NCI-H345 (cell line): ENCODE measurements at places on chromosomes 6 and 20.

DNA sequence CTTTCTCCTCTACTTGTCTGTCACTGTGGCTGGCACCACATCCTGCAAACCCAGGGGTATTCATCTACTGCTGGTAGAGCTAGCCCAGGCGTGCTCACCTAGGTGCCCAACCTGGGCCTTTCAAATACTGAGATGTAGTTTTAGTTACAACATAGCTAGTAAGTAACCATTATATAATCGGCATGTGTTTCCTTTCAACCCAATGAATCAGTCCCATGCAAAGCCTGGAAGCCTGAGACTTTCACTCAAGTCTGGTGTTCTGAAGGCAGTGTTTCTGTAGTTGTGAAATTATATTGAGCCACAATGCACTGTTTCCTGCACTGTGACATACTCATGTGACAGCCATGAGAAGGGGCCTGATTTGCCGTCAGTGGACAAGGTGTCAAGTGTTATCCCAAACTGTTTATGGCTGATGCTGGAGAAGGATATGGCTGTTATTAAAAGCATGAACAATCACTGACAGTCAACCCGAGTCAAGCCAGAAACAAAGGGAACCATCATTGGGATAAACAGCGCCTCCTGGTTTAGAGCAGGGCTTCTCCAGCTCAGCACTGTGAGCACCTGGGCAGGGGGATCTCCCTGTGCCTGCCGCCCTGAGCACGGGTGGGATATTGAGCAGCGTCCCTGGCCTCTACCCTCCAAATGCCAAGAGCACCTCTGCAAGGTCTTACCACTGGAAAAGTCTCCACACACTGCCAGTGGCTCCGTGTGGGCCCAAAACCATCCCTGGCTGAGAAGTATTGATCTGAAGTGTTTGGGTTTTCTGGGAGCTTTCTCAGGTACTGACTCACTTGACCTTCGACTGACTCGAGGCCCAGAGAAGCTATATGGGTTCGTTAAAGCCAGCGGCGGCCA lies 1.6 kb downstream of the PSMA7 start:
- DNase-seq, result peak; percentile 24

DNA sequence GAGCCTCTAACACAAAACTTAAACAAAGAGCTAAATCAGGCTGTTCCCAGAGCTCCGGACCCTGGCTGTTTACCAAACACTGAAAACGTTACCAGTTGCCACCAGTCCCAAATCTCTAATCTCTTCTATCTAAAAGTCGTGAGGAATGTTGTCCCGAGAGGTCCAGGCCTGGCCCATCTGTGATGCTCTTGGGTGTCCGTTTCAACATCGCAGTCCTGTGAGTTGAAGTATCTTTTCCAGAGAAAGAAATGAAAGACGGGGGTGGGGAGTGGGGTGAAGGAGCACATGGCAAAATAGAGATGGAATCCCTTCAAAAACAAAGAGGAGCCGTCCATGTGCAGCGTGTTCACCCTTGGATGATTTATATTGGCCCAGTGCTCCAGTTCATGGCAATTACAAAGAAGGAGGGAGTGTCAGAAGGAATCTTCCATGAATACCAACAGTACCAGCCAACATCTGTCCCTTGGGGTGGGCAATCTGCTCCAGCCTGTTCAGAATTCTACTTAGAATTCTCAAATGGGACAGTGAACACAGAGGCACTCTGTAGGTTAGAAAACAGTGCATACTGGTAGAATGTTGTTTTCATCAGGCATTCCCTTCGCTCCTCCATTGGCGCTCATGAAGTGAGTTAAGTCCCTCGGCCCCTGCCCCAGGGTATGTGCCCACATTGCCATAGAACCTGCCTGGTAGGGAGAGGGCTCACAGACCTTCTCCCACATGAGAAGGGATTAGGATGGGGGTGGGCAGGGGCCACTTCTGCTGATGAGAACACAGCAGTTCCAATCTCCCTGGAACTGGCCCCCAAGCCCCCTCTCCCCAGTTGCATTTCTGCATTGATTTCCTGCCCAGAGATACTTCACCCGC lies 112.1 kb downstream of the LY86 start:
- DNase-seq, result no peak

GRCh38 chr6:15079288-15079817 lies 166.5 kb upstream of the JARID2 start:
- no peak for DNase-seq

DNA sequence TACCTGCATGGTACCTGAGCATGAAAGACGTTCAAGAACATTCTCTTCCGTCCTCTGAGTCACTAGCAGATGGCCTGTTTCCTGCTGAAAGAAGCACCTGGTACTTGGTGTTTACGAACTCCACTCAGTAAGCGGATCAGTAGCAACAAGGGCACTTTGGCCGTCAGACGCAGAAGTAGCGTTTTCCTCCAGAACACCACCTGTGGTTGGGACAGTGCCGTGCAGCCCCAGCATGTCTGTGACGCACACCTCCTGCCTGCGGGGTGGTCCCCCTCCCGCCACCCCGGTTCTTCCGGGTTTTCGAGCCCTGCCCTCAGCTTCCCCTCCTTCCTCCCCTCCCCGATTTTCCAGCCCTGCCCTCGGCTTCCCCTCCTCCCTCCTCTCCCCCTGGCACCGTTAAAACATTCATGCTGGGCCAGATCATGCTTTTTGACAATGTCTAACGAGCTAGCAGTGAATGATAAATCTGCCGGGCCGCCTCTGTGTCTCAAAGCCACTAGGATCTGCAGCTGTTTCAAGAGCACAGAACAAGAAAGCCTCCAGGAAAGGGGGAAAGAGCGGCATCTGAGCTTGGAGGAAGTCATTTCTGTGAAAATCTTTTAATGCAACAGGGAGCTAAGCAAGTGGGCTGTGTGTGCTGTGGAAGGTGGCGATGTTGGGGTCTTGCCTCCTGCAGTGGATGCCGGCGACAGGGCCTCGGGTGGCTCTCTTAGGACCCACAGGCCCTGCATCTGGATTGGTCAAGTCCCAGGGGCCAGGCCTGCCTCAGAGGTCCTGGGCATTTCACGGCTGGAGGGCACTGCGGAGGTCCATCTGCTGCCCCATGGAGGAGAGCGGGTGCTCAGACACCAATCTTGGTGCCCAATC lies 207.9 kb downstream of the ERMARD start:
- peak; percentile 91 for DNase-seq

GRCh38 chr6:140490081-140490480 lies 1115.6 kb upstream of the CITED2 start:
- no peak for DNase-seq

- DNase-seq, result no peak
These were observed 370.0 kb upstream of the SPTLC3 start for GRCh38 chr20:12638633-12639312.

- no peak for DNase-seq
These were observed 8.8 kb downstream of the GNL1 start for GRCh38 chr6:30547454-30547853.

- DNase-seq, result no peak
These were observed 51.2 kb downstream of the ISM1 start for GRCh38 chr20:13271977-13272975.

DNA sequence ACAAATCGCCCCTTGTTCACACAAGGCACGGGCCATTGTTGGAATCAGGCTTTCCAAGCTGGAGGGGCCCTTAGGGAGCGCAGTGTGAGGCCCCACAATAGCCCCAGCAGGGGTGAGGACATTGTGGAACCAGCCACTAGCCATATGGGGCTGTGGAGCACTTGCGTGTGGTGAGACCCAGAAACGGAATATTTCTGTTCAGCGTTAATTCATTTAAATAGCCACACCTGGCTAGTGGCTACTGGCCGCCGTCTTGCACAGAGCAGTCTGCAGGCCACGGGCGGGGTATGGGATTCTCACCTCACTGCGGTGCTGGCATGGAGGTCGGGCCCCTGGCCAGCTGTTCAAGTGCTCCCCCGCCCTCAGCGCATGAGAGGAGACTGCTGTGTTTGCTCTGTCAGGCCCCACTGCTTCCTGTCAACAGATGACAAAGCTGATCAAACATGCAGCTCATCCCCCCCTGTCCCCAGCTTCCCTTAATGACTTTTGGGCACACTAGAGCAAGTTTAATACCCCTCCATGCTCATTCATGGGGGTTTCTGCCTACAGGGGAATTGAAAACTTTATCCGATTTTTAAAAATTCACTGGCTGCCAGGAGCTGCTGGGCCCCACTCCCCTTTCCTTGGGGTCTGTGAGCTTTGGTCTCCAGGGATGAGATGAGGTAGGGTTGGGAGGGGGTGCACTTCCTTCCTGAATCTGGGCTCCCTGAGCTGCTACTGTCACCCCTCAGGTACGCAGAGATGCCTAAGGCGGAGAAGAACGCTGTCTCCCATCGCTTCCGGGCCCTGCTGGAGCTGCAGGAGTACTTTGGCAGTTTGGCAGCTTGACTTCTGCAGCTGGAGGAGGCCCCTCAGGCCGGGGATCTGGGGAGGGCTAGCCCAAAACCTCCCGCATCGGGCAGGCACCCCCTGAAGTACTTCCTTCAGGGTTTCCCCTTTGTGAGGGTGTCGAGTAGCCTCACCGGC lies 13.6 kb downstream of the ITPA start:
- DNase-seq, result peak; percentile 99

DNA sequence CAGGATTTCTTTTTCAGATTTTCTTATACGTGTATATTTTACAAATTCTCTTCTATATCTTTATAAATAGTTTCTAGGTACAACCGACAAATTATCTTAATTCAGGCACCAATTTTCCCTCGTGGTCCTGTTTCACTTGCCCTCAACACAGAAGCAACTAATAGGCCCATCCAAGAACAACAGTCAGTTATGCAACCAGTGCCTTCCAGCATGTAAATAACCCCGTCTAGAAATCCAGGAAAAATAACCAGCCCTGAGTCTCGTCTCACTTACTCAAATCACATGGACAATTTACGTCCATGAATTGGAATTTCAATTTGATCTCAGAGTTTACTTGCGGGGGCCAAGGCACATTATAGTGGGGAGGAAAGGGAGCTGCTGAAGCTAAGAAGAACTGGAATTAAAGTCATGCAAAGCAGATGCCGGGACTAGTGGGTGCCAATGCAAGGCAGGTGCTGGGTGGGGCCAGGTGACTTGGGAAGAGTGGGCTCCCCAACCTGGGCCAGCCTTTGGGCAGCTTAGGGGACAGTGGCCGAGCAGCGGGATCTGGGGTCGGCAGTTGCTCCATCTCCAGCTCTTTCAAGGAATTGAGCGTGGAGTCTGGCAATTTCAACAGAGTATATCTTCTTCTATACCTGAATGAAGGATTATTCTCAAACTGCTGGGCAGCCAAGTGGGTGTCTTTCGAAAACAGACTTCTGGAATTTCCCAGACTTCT lies 121.7 kb downstream of the EDN3 start:
- no peak for DNase-seq

DNA sequence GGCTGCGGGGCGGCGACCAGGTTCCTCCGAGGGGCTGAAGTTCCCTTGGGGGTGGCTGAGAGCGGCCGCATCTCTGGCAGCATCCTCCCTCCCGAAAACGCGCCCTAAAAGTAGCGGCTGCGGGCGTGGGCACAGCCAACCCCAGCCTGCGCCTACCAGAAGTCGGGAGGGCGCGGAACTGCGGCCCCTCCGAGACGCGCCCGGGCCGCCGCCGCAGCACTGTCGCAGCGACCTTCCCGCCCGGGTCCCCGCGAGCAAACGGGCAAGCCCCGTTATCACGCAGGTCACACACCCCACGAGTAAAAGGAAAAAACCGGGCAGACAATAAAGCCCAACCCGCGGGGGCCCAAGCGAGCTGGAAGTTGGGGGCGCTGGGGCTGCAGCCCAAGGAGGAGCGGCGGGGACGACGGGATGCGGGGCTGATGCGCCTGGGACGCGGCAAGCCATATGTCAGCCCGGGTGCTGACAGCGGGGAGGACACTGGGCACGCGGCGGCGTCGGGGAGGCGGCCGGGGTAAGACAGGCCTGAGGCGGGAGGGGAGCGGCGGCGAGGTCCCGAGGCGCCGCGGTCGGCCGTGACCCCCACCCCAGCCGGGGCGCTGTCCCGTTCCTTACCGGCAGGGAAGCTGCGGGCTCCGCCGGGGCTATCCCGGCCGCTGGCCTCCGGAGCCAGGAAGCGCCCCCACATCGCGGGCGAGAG lies 659 bp downstream of the CEP85L start:
- DNase-seq, result peak; percentile 65

- DNase-seq, result no peak
These were observed 142.6 kb downstream of the MAP3K7 start for GRCh38 chr6:90444160-90444714.

- no peak for DNase-seq
These were observed 237.1 kb downstream of the ANKRD60 start for GRCh38 chr20:57991211-57991881.

- no peak for DNase-seq
These were observed 123.5 kb downstream of the LMBRD1 start for GRCh38 chr6:69673298-69673697.

DNA sequence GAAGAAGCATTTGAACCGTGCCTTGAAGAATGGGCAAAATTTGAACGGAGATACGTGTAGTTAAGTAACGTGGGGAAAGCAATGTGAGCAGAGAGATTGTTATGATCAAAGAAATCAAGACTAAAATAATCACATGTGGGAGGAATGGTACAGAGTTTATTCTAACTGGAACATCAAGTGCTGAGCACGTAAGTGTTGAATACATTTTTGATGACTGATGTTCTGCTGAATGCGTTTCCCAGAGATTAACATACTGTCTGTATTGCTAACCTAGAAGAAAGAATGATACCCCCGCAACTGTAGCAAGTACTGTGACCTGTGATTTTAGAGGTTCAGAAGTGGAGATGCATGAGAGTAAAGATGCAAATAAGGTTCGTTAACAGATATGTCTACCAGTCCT lies 146.9 kb upstream of the EPHA7 start:
- no peak for DNase-seq

- no peak for DNase-seq
These were observed 85.4 kb upstream of the NXT1 start for GRCh38 chr20:23265226-23265625.

DNA sequence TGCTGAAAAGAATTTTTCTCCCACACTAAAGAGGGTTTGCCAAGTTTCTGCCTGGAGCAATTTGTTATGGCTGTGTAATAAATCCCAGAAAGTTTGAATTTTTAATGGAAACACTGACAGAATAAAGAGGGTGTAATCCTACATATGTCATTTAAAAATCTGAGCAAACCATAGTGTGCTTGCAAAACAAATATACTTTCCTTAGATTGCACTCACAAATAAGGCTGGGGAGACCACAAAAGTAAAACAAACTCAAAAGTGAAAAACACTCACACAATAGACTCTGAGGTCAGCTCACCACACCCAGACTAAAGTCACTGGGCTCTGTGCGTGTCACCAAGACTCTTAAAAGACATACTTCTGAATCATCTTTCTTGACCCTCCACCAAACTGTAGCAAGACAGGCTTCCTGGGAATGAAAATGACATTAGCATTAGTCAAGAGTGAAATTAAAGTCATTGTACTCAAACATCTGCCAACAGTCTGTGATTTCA lies 4.8 kb upstream of the ATXN1 start:
- no peak for DNase-seq
